A673 (cell line): ENCODE measurements at places on chromosomes 13 and 19.
A peak's percentile ranks its signal among the peaks of the same experiment; 100 is the strongest.

GRCh38 chr13:75643693-75644092 lies 7.6 kb downstream of the LMO7 start:
- no peaks in the 10 kb centered on the region for H3K27me3 ChIP-seq
- no peaks in the 10 kb centered on the region for H3K36me3 ChIP-seq
- DNase-seq, result no peak
- no peak overlapping the region for H3K27ac ChIP-seq
- no peak overlapping the region for H3K4me3 ChIP-seq

DNA sequence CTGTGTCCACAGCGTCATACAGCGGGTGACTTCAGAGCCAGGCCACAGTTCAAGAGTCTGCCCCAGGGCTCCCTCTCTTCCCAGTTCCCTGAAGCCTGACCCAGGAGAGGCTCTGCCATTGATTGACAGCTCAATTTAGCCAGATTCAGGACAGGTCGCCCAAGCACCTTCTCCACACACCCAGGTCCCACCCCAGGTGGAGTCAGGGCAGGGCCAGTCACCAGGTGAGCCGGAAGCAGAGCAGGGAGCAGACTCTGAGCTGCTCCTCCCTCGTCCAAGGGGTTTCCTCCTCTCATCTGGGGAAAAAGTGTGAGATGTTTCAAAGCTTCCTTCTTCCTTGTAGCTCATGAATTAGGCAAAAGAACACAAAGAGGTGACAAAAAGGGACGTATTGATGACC lies 5.6 kb downstream of the CEACAM7 start:
- no peak for DNase-seq
- H3K27me3 ChIP-seq, result peaks cover 18% of the 10 kb centered on the region
- no peak overlapping the region for H3K4me3 ChIP-seq
- H3K27ac ChIP-seq, result no peak overlapping the region
- H3K4me1 ChIP-seq, result no peaks in the 10 kb centered on the region

DNA sequence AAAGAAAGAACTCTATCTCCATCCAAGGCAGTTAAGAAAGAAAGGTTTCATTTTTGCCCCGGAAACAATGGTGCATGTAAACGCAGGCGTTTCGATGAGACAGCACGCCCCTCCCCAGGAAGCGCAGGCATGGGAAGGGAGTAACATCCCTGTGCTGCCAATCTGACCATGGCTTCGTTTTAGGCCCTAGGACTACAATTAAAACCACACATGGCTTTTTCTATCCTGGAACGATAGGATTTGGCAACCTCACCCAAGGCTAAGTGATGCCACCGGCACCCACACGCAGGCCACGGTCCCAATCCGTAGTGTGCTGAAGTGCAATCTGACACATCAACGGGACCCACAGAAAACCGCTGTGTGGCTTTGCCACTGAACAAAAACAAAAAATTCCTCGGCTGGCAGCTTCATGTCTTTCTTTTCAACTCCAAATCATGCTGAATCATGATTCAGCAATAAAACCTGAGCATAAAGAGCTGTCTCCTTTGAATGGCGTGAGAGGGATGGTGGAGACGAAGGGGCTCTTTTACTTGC lies 24.2 kb downstream of the RANBP3 start:
- peaks cover 6% of the 10 kb centered on the region for H3K36me3 ChIP-seq
- no peak overlapping the region for H3K4me3 ChIP-seq
- H3K27ac ChIP-seq, result peak overlapping the region; percentile 66
- peaks cover 54% of the 10 kb centered on the region for H3K4me1 ChIP-seq

DNA sequence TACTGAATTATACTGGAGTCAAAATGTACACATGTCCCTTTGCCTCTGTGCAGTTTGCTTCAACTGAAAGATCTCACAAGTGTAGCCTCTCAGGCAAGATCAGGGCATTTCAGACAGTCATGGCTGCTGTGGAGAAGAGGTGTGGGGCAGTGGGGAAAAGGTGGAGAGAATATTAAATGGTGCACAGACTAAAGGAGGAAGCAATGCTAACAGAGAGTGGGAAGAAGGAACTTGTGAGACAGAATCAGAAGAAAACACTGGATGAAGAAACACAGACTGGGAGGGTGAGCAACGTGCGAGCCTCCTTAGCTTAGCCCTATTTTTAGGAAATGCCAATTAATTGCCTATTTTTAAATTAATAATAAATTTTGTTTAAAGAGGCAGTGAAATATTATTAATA lies 49.6 kb upstream of the RAP2A start:
- H3K27ac ChIP-seq, result no peak overlapping the region
- H3K36me3 ChIP-seq, result no peaks in the 10 kb centered on the region
- no peaks in the 10 kb centered on the region for H3K27me3 ChIP-seq
- no peak overlapping the region for H3K4me3 ChIP-seq
- no peak for DNase-seq

- H3K27ac ChIP-seq, result no peak overlapping the region
- DNase-seq, result peak; percentile 88
- H3K4me3 ChIP-seq, result no peak overlapping the region
Measured at GRCh38 chr19:46614114-46614722, 10.7 kb downstream of the PTGIR start.

DNA sequence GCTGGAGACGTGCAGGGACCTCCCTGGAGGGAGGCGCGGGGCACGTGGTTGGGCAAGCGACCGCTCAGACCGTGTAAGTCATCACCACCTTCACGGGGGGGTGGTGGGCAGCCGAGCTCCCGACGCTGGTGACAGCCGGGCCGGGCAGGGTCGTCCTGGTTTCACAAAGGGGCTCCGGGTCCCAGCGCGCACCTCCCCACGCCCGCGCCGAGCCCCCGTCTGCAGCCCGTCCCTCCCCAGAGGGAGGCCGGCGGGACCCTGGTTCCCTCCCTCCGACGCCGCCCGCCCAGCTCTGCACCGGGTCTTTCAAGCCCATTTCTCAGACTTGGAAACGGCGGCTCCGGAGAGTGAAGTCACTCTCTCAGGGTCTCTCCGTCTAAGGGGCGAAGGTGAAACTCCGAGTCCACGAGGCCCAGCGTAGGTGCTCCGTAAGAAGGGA lies 729 bp upstream of the ARID3A start:
- H3K27ac ChIP-seq, result peak overlapping the region; percentile 92
- peaks cover 19% of the 10 kb centered on the region for H3K4me1 ChIP-seq
- H3K4me3 ChIP-seq, result peak overlapping the region; percentile 97
- H3K36me3 ChIP-seq, result peaks cover 3% of the 10 kb centered on the region

DNA sequence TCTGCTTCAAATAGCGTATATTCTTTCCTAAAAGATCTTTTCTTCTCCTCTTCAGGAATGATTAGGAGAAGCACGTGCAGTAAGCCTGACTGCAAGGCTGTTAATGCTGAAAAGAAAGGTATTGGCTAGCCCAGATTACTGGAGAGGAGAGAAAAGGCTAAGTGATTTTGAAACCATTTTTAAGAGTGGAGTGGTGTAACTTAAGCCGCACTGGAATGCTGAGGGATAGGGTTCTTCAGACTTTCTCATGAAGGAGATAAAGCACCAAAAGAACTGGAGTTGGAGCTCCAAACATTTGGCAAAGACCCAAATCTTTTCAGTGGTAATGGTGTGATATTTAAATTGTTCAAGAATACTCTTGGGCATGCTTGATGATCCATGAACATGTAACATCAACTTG lies 388.3 kb downstream of the COG6 start:
- DNase-seq, result no peak
- no peaks in the 10 kb centered on the region for H3K36me3 ChIP-seq
- H3K27me3 ChIP-seq, result peaks cover 17% of the 10 kb centered on the region
- no peaks in the 10 kb centered on the region for H3K4me1 ChIP-seq
- no peak overlapping the region for H3K4me3 ChIP-seq
- H3K27ac ChIP-seq, result no peak overlapping the region

DNA sequence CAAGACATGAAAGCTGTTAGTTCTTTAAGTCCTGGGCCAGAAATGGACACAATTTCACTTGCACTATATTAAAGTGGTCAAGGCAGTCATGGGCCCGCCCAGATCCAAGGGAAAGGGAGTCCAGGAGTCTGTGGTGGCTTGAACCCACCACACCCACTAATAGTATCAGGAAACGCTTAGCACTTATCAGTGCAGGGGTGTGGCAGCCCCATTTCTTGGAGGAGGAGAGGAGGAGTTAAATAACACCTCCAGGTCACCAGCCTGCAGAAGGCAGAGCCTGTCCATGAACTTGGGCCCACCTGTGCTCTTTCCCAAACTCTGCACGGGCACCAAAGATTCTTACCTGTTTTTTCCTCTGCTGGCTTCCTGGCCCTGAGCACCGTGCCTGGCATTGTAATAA lies 5.4 kb upstream of the NTN5 start:
- no peaks in the 10 kb centered on the region for H3K27me3 ChIP-seq
- DNase-seq, result no peak
- no peaks in the 10 kb centered on the region for H3K36me3 ChIP-seq
- no peak overlapping the region for H3K4me3 ChIP-seq
- peaks cover 4% of the 10 kb centered on the region for H3K4me1 ChIP-seq

DNA sequence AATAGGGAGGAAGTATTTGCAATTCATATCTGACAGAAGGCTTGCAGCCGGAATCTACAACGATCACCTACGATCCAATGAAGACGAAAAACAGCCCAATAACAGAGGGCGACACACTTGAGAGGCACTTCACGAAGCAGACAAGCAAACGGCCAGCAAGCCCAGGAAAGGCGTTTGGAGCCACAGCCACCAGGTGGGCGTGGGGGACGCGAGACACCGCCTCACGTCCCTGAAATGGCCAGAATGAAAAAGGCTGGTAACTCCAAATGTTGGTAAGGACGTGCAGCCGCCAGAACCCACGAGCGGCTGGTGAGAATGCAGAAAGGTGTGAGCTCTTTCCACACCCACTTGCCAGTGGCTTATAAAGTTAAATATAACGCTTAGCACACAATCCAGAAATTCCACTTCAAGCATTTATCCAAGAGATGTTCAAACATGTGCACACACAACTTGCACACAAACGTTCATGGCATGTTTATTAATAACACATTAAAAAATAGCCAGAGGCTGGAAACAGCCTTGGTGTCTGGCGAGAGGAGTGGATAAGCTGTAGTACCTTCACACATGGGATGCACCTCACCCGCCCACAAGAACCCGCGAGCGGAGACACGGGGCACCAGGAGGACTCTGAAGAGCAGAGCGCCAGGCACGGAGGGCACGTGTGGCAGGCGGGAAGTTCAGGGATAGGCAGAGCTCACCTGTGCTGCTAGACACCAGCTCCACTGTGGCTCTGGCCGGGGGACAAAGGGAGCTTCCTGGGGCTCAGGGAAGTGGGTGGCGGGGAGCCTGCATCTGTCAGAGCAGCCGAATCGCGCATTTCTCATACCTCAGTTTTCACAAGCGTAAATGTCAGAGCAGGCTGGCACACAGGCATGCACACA lies 89.3 kb downstream of the SPACA7 start:
- no peak overlapping the region for H3K4me3 ChIP-seq
- no peaks in the 10 kb centered on the region for H3K36me3 ChIP-seq
- H3K27ac ChIP-seq, result no peak overlapping the region
- H3K4me1 ChIP-seq, result no peaks in the 10 kb centered on the region
- H3K27me3 ChIP-seq, result no peaks in the 10 kb centered on the region

DNA sequence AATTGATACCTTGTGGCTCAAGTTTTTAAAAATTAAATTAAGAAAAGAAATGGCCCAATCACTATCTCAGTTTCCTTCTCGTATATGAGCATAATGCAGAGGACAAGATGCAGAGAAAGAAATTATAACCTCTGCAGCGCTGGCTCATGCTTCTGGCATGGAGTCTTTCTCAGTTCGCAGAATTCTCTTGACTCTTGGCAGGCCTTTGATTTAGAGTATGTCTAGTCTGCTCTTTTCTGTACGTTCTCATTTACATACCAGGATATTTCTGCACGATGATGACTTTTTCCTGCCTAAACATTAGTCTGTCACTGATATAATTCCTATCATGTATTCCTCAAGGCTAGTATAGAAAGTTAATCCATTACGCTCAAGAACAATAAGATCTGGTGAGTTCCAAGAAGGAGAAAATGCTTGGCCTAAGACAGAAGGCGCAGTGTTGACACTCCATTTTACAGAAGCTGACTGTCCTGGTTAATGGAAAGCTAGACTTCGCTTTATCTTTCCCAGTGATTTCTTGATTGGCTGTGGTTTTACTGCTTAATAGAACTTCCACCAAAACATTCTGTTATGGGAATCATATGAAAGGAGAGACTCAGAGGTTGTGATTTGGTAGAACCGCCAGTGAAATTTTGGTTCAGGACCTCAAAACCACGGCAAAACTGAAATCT lies 1.7 kb upstream of the SMAD9 start:
- no peak for DNase-seq
- peaks cover 30% of the 10 kb centered on the region for H3K4me1 ChIP-seq
- H3K27me3 ChIP-seq, result no peaks in the 10 kb centered on the region
- no peak overlapping the region for H3K27ac ChIP-seq

DNA sequence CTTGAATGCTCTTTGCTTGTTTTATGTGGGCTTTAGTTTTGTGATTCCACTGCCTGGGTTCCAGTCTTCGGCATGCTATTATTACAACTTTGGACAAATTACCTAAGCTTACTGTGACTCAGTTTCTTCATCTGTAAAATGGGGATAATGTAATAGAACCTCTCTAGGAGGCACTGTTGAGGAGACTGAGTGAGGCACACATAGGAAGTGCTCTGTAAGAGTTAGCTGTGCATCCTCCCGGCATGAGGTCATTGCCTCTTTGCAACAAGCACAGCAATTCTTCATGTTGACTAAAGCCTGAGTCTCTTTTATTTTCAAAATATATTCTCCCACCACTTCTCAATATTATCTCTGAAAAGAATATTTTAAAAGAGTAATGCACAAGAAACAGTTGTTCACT lies 227.4 kb downstream of the DLEU7 start:
- H3K27me3 ChIP-seq, result no peaks in the 10 kb centered on the region
- H3K4me3 ChIP-seq, result no peak overlapping the region
- no peaks in the 10 kb centered on the region for H3K4me1 ChIP-seq
- H3K36me3 ChIP-seq, result no peaks in the 10 kb centered on the region
- DNase-seq, result no peak
- no peak overlapping the region for H3K27ac ChIP-seq

GRCh38 chr19:5665781-5666513 lies 14.4 kb downstream of the MICOS13 start:
- no peaks in the 10 kb centered on the region for H3K4me1 ChIP-seq
- no peak for DNase-seq
- no peak overlapping the region for H3K27ac ChIP-seq
- no peak overlapping the region for H3K4me3 ChIP-seq
- H3K36me3 ChIP-seq, result peaks cover 86% of the 10 kb centered on the region

- no peaks in the 10 kb centered on the region for H3K36me3 ChIP-seq
- H3K4me3 ChIP-seq, result no peak overlapping the region
- no peaks in the 10 kb centered on the region for H3K4me1 ChIP-seq
- no peaks in the 10 kb centered on the region for H3K27me3 ChIP-seq
Measured at GRCh38 chr13:32147976-32148375, 116.4 kb downstream of the FRY start.

- H3K27ac ChIP-seq, result no peak overlapping the region
- no peaks in the 10 kb centered on the region for H3K27me3 ChIP-seq
- no peaks in the 10 kb centered on the region for H3K36me3 ChIP-seq
- DNase-seq, result no peak
- no peak overlapping the region for H3K4me3 ChIP-seq
- H3K4me1 ChIP-seq, result no peaks in the 10 kb centered on the region
Measured at GRCh38 chr19:29299416-29300380, 86.7 kb upstream of the UQCRFS1 start.
